GM12892 (cell line): ENCODE measurements at places on chromosomes 2 and 18.

GRCh38 chr18:50203801-50204604 lies 9.1 kb upstream of the MYO5B start:
- no peak for DNase-seq

DNA sequence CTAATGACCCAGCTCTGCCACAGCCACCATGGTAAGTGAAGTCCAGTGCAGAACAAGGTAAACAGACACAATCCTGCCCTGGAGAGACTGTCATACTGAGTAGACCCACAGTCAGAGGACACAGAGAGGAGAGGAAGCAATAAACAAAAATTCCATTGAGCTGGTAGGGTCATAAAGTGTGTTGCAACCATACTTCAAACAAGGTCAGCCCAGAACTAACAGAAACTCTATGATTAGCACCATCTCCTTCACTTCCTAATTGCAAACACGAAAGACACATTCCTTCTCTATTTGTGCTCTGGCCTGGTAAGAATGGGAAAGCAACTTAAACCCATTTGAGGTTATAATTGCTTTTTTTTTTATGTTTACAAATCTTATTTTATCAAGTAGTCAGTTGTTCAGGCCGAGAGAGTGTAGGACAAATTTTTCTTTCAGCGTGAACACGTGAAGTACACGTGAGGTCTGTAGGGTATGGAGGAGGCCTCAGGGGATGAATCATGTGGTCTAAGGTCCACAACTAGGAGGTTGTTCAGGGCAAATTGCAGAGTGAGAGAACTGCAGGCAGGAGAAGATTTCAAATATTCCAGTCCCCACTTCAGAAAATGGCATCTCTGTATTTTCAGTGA lies 71.4 kb upstream of the GLS start:
- DNase-seq: no peak

DNA sequence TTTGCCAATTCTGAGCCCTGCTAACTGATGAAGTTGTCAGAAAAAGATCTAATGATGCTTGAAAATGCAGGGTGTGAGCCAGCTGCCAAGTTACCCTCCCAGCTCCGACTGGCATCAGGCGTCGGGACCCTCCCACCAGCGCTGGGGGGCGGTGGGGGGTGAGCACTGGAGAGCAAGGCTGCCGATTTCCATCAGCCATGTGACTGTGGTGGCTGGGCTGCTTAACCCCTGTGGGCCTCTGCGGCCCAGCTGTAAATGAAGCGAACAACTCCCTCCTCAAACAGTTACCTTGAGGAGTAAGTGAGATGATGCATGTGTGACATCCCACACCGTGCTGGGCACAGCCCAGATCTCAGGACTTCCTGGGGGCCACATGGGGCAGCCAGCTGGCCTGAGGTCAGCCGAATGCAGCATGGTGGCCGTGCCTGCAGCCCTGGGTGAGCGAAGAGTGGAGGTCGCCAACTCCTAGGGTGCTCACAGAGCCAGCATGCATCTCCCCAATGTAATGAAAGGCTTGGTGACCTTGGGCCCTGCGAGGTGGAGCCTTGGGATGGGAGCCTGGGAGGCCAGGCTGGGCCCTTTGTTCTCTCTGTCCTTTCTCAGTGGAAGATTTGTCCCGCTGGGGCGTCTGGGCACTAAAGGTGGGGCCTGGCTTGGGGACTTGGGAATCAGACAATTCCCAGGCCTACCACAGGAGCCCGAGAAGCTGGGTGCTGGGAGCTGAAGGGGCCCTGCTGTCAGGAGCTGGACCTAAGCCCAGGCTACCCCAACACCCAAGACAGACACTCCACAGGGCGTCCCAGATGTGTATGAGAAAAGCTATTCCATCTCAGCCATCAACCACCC lies 25.1 kb downstream of the CIB4 start:
- DNase-seq: no peak

- no peak for DNase-seq
Measured at GRCh38 chr2:143193121-143193520, 63.9 kb downstream of the ARHGAP15 start.

- no peak for DNase-seq
Measured at GRCh38 chr2:101710471-101711318, 13.2 kb downstream of the MAP4K4 start.

- DNase-seq: no peak
Measured at GRCh38 chr2:220432645-220433044, 805.2 kb downstream of the SLC4A3 start.

DNA sequence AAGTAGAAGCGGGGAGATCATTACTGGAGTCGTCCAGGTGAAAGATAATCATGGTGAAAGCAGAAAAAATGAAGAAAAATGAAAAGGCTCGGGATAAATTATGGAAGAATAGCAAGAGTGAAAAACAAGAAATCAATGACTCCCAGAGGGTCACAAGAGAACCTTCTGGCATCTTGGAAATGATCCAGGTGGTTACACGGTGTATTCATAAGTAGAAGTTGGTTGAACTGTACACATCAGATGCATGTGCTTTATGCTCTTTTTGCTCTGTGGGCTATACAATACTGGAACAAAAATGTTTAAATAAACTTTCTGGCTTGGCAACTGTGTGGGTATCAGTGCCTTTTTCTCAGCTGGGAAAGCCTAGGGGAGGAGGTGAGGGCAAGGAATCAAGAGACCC lies 348.9 kb downstream of the RND3 start:
- no peak for DNase-seq

- DNase-seq: no peak
Measured at GRCh38 chr2:206217743-206218142, 56.7 kb upstream of the ZDBF2 start.

DNA sequence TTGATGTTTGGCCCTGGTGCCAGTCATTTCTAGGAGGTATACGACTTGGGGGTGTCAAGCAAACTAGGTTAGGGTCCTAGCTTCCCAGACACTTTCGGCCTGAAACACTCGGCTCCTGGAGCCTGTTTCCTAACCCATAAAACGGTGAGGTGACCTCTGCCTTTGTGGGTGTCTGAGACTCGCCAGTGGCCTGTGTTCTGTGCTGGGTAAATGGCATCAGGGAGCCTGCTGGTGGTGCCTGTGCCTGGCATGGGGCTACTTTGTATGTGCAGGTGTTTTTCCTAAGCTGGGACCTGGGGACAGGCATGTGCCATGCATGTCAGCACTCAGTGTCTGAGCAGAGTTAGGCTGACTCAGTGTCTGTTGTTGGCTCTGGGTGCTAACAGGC lies 139.2 kb downstream of the GLI2 start:
- no peak for DNase-seq

GRCh38 chr2:72475246-72475645 lies 327.6 kb upstream of the CYP26B1 start:
- no peak for DNase-seq

- DNase-seq: no peak
Measured at GRCh38 chr2:74177696-74178095, 983 bp downstream of the MOB1A start.

- DNase-seq: no peak
Measured at GRCh38 chr18:21439431-21439846, 161.1 kb downstream of the ESCO1 start.

DNA sequence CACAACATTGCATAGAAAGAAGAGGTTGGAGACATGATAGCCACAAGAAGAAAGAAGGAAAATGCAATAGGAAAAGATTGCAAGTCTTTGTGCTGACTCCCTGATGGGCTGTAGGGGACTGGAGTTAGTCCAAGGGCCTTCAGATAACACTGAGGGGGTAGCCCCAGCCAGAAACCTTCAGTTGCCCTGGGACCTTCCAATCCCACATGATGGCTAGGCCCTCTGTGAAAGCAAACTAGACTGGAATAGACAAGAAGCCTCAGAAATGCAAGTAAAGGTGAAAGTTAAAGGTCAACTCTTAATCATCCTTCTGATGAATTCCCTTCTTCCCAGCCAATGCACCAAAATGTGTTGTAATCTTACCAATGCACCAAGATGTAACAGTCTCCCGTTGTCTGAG lies 19.2 kb downstream of the CMPK2 start:
- DNase-seq: no peak

GRCh38 chr2:3683748-3684454 lies 19.5 kb upstream of the DCDC2C start:
- no peak for DNase-seq

GRCh38 chr2:121707920-121708361 lies 28.7 kb downstream of the NIFK start:
- DNase-seq: no peak

DNA sequence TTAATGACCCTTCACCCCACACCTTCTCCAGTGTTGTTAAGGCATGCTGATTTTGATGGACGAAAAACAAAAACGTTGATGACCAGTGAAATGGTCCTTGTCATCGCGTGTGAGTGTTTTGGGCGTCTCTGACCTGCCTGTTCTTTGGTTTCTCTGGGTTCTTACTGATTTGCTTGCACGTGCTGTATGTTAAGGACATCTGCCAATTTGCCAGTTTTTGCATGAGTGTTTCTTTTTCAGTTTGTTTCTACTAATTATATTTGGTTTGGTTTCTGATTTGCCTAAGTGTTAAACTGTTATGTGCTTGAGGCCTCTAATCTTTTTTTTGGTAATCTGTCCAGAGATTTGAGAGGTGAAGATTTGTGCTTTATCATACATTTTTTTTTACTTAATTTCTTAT lies 14.6 kb downstream of the TRAF3IP1 start:
- no peak for DNase-seq

- no peak for DNase-seq
Measured at GRCh38 chr2:200681697-200682096, 95.9 kb downstream of the AOX1 start.

- no peak for DNase-seq
Measured at GRCh38 chr18:55296115-55296514, 291.9 kb downstream of the TCF4 start.

DNA sequence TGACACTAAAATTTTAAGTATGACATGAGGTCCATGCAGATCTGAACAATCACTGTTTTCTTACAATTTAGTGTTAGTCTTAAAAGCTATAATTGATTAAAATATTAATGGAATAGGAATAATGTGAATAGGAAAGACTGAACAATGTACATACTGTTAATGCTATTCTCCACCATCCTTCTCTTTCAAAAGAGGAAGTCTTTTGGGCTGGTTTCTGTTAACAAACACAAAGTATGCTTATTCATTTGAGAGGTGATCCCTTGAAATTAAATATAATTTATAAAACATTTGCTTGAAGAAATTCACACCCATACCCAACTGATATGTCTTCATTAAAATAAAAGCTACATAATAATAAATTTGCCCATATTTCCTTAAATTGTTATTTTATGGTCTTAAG lies 2.3 kb downstream of the STPG4 start:
- no peak for DNase-seq

DNA sequence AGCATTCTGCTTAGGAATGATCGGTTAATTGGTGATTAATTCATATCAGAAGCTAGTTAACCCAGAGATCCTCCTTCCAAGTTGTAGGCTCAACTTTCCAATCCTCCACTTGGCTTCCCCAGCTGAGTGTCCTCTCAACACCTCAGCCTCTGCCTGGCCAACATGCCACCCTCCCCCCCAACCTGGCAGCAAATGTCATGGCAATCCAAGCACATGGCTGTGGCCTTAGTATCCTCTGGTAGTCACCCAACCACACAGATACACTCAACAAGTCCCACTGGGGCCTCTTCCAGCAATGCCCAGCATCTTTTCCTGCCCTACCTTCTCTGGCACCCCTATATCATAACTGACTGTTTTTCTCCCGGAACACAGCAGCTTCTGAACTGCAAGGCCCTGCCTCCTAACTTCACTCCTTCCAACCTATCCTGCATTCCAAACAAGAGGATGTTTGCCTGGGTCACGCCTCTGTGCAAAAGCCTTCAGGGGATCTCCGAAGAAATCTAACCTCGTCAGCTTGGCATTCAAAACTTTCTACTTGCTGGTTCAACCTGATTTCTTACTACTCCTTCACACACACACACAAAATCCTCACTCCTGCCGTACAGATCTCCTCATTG lies 195.0 kb downstream of the CYP26B1 start:
- no peak for DNase-seq

DNA sequence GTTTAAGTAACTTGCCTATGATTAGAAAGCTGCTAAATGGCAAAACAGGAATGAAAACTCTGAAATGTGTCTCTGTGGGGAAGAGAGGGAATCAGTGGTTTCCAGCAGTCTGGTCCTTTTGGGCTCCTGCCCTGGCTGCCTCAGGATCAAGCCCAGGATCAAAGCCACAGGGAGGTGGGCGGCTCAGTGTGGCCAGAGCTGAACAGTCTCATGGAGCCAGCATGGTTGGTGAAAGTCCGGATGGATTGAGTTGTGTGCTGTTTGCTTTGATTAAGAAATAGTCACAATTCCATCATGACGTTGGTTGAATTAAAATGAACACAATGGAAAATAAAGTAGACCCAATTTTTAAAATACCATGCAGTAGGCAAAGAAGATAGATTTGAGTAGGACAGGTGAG lies 344.2 kb downstream of the LPIN1 start:
- DNase-seq: no peak

- DNase-seq: no peak
Measured at GRCh38 chr2:114085238-114085637, 195.3 kb downstream of the ACTR3 start.

DNA sequence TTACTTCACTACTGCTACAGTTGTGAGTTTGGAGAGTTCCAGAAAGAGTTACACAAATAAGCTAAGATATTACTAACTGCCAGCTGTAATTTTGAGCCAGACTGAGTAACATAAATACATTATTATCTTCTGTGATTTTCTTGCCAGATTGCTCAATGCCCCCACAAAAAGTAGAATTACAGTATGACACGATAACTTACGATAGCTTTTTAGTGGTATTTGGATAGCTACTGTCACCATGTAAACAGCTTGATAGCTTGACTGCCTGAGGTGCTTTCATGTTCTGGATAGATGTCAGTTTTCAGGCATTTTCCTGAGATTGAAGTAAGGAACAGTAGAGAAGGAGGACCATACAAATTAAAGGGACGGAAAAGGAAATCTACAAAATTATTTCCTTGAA lies 533.3 kb downstream of the SOCS6 start:
- DNase-seq: no peak

DNA sequence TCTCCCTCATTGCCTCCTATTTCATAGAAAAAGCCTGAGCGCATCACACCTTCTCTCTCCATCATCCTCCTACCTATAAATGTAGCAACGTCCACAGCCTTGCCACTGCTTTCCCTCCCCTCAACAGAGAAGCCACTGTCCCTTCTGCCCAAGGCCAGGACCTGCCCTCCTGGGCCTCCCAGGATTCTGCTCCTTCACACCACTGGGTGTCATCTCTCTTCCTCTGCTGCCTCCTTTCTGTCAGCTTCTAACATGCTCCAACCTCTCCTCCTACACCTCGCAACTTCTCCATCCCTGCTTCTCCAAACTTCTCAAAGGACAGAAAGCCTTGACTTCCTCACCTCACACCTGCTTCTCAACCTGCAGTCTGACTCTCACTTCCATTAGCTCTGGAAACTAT lies 21.2 kb upstream of the ME2 start:
- DNase-seq: no peak
